ENCODE measurements at places on chromosomes 3 and 15.

DNA sequence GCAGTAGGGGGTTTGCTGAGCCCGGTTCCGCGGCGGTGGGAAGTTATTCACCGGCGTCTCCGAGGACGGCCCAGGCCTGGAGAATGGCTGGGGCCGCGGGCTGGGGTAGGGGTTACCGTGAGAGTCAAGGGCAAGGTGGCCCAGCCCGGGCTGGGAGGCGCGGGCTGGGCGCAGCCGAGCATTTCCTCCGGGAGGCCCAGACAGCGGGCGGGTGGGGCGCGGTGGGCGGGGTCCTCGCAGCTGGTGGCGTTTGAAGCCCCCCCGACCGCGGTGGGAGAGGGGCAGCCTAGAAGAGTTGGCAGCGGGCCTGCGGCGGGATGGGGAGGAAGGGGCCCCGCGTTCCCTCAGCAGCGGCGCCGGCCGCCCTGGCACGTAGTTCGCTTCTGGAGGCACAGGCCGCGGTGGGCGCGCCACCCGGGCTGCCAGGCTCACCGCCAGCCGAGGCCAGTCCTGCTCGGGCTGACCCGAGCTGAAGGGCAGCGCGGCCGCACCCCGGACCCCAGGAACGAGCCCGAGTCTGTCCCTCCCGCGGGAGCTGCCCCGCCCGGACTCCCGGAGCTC lies 960 bp upstream of the KLF13 start:
- no peak for DNase-seq

DNA sequence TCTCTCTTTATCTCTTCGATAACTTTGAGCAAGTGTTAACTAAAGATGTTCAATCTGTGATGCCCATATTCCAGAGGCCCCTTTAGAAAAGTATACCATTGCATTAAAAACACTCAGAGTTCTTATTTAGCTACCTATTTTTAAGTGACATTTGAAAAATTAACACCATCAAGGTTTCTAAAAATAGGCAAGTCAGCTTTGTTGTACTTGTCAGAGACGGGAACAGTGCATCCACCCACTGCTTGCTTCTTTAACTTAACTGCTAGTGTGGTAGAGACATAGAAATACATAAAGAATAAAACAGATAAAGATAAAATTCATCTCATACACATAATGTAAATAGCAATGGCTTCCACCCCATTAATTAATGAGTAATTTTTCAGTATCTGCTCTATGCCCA lies 66.0 kb downstream of the IGSF11 start:
- no peak for DNase-seq

GRCh38 chr3:122754929-122755328 lies 38.7 kb downstream of the HSPBAP1 start:
- no peak for DNase-seq

DNA sequence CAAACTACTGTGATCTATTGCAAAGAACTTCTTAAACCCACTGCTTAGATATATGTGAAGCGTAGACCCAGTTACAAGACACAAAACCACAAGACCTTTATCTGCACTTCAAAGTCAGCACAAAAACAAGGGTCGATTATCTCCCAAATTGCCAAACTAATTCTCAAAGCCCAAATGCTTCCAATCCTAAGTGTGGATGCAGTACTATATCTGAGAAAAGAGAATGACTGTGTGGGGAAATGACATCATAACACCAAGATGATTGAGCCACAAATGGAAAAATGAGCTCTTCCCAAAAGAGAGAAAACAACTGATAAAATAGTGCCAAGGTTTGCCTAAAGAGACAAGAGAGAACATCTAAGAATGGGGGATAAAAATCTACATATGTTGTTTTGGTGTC lies 86.2 kb downstream of the MEIS2 start:
- no peak for DNase-seq

- no peak for DNase-seq
Measured at GRCh38 chr15:71753346-71753745, 57.0 kb upstream of the NR2E3 start.

DNA sequence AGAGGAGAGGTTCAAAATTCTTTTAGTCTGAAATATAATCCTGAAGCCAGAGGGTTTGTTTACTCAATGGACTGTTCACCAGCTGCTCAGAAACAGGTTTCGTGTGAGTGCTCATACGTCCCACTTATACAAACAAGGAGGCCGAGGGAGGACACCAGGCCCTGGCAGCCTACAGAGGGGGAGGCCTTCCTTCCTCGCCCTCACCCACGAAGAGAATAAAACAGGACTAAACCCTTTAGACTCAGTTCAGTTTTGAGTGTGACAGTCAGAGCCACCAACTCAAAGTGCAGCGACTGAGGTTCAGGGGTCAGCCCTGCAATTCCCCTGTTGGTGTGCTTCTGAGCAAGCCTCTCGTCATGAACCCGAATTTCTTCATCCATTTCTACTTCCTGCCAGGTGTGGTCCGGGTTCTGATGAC lies 17.3 kb downstream of the FAM174B start:
- no peak for DNase-seq

- no peak for DNase-seq
Measured at GRCh38 chr3:40240921-40241320, 68.6 kb upstream of the EIF1B start.

DNA sequence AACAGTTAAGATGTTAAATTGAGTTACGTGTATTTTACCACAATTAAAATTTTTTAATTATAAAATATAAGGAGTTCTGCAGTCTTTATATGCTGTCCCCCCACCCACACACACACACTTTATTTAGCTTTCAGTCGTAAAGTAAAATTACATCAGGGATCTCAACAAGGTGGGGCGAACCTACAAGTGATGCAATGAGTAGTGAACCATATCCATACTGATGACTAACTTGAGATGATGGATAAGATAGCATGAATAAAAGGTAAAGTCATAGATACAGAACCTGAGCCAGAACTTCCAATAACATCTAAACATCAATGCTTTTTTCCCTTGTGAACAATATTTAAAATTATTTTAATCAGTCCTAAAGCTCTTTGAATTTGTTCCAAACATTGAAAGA lies 77.2 kb downstream of the VPS13C start:
- no peak for DNase-seq

- DNase-seq = no peak
Measured at GRCh38 chr3:170528726-170529125, 57.1 kb downstream of the SLC7A14 start.

GRCh38 chr3:193828477-193828876 lies 235.5 kb downstream of the OPA1 start:
- no peak for DNase-seq

- no peak for DNase-seq
Measured at GRCh38 chr3:140423146-140423545, 254.7 kb upstream of the TRIM42 start.

DNA sequence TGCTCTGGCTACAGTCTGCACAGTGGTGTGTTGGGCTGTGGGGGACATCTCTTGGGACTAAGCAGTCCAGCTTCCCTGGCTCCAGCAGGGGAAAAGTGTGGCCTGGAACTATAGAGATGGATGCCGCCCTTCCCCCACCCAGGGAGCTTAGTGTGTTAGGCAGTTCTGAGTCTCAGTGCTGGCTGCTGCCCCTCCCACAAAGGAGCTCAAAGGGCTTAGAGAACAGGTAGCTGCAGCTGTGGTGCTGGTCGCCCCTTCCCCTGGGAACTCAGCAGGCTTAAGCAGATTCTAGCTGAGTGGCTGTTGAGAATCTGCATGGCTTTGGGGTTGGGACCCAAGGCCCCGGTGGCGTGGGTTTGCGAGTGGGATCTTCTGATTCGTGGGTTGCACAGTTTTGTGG lies 190.8 kb downstream of the PDCD6IP start:
- no peak for DNase-seq

DNA sequence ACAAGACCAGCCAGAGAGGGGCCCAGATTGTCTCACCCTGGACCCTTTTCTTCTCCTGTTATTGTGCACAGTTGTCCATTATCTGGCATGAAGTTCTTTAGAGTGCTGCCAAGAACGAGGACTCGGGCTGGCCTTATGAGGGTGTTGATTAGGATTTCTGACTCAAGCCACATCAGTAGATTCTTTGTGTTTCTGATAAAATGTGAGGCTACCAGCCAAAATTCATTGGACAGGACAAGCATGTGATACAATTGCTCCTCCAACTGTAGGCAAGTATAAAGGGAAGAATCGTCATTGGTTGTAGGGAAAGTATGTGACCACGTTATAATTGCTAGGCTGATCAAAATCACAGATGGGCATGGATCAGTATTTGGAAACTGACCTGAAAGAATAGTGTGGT lies 99.2 kb upstream of the TMC3 start:
- DNase-seq = no peak

- DNase-seq = no peak
Measured at GRCh38 chr3:133074977-133075376, 36.8 kb downstream of the TMEM108 start.

GRCh38 chr15:68795298-68795848 lies 25.3 kb downstream of the ANP32A start:
- DNase-seq = peak; percentile 46

DNA sequence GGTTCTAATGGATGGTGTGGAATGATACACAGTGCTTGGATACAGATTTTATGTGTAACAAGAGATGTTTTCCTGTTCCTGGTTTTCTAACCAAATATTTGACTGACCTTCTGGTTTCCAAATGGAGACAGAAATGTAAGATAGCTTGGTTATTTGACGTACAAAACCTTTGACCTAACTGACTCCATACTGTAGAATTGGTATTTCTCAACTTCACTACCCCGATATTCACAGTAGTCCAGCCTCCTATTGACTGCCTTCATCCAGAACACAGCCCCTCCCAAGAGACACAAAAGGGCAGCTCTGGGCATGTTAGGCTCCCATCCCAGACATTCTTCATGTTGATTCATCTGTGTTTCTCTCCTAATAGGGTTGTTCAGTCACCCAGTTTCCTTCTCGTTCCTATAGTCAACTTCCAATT lies 33.4 kb downstream of the MYO1E start:
- no peak for DNase-seq

- DNase-seq = no peak
Measured at GRCh38 chr15:79427781-79428598, 4.1 kb upstream of the MINAR1 start.

GRCh38 chr3:129732200-129732876 lies 125.9 kb upstream of the PLXND1 start:
- no peak for DNase-seq

- no peak for DNase-seq
Measured at GRCh38 chr3:31364711-31365110, 168.0 kb upstream of the STT3B start.

DNA sequence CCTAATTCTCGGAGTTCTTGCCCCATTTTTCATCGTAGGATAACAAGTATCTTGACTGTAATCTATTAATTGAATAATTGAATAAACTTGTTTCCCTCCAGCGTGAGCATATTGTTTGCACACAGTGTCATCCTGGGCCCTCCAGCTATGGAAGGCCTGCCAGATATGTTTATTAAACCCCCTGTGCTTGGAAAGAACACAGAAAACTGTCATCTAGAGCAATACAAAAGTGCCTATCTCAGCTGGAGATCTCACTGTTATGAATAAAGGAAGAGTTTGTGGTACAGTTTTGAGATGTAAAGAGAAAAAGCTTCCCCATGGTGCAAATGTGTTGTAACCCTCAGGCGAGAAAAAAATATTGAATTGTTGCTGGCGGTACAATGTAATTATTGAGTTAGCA lies 405.9 kb downstream of the SOX2 start:
- DNase-seq = no peak

DNA sequence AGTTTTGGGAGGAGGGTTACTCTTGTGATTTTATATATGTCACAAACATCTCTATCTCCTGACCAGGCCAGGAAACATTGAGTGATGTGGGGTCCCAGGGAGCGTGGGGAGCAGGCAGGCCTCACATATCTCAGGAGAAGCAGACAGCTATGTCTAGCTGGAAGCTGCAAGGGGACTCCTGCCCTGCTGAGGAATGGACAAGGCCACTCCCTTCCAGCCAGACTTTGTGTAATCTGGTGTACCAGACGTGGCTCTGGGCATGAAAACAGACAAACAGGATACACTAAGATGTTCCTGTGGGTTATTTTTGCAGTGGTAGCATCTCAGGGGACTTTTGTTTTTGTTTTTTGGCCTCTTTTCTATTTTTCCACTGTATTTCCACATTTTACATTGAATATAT lies 23.2 kb downstream of the CYP8B1 start:
- DNase-seq = no peak

GRCh38 chr3:1195947-1196346 lies 103.1 kb downstream of the CNTN6 start:
- no peak for DNase-seq

GRCh38 chr15:26295336-26296085 lies 432.4 kb upstream of the ATP10A start:
- no peak for DNase-seq

DNA sequence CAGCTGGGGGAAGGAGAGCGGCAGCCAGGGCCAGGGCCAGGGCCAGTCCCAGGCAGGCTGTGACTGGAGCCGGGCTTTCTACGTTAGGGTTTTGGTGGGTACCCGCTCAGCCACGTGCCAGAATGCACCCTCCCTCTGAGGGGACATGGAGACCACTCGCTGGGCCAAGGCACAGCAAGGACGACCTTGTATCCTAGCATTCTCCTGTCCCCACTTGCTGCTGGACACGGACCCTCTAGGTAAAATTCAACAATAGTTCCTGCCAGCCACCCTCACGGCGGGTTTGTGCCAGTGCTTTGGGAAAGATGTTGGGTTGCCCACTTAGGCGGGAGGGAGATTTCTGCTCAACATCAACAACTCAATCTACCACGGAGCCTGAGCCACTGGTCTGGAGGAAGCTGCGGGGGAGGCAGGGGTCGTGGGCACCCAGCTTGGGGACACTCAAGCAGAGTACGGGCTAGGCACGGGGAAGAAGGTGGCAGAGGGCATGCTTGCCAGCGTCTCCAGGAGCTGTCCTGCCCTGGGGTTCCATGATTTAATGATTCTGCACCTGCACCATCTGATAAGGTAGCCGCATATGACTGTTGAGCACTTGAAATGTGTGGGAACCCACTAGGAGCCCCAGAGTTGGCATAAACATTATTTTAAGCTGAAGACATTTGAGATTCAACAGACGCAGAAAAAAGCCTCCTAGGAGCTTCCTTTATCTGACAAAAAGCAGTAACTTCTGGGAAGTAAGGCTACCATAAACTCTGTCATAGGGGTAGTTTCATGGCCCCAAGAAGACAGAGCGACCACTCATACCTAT lies 22.5 kb upstream of the C15orf39 start:
- no peak for DNase-seq

DNA sequence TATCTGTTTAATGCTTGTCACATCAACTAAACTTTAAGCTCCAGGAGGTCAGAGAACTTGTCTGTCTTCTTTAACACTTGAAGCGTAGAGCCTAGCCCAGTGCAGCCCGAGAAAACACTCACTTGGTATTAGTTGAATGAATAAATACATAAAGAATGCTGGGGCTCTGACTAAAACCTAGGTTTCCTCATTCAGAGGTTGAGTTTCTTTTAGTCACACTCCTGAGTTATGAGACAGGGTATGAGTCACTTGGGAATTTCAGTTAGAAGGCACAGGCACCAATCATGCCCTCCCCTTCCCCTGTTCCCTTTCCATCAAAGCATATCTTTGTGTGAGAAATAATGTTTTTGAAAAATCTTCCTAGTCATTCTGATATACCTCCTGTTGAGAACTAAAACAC lies 589.8 kb upstream of the DPPA4 start:
- DNase-seq = no peak

DNA sequence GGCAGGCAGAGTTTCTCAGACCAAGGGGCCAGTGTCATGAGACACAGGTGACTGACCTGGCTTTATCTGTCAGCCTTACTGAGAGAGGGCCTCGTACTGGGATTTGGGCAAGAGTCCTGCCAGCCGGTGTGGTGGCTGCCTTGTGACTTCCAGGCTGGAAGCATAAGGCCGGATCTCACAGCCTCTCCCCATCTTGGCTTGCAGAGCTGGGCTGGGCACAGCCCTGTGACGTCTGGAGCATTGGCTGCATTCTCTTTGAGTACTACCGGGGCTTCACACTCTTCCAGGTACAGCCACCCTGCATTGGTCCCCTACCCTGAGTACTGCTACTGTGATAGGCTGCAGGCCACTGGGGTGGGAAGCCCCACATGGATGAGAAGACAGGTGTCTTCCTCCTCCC lies 12.1 kb downstream of the CLK3 start:
- no peak for DNase-seq

All from stimulated activated CD4-positive, alpha-beta T cell treated with anti-CD3 and anti-CD28 coated beads, TNF-alpha, amount 100 ng/mL, for 24 hours (primary cell).